ENCODE measurements at places on chromosomes 1 and 21.

- no peak for DNase-seq
Observed at GRCh38 chr1:99674115-99675064, 28.5 kb downstream of the PALMD start.

GRCh38 chr1:22763487-22764200, 53.0 kb downstream of the EPHB2 start:
- DNase-seq = no peak

- DNase-seq = no peak
Observed at GRCh38 chr1:205495237-205495823, 9.1 kb upstream of the CDK18 start.

DNA sequence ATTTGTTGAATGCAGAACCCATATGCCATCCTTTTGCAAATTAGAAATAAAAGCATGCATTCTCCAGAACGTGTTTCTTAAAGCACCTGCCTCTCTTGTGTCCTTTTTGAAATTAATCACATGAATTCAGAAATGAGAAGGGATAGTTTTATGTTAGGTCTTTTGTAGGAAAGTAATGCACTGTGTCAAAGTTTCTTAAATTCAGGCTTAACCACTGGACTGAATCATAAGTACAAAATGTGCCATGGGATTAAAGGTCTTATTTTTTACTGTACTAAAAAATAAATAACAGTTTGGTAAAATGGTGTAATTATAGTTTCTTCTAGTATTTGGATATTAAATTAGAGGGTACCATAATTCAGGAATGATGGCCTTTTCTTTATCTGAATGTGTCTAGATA, 290.1 kb upstream of the USP25 start:
- no peak for DNase-seq

- no peak for DNase-seq
Observed at GRCh38 chr1:214384373-214385079, 103.6 kb downstream of the SMYD2 start.

GRCh38 chr1:40407453-40407852, 33.9 kb downstream of the SMAP2 start:
- DNase-seq = no peak

- no peak for DNase-seq
Observed at GRCh38 chr1:41917835-41918449, 780 bp downstream of the HIVEP3 start.

DNA sequence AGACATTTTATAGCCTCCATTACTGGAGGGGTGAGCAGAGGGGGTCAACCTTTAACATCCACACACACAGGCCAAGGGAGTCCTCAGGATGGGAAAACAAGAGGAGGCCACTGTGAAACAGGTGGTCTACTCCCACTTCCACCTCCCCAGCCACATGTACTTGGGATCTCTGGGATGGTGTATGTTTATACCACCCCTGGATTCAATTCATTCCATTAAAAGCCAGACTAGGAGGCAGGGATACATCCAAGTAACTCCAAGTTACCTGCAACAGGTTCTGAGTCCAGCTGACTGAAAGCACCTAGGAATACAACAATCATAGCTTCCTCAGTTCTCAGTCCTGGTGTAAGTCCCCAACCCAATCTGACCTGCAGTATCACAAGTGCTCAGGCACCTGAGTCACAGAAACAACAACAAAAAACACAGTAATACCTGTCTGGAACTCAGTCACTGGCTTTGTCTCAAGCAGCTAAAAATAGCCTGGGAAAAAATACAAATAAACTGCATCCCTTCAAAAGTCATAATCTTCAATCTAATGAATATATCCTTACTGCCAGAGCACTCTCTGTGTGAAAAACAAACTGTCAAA, 9.8 kb downstream of the ERI3 start:
- DNase-seq = no peak

DNA sequence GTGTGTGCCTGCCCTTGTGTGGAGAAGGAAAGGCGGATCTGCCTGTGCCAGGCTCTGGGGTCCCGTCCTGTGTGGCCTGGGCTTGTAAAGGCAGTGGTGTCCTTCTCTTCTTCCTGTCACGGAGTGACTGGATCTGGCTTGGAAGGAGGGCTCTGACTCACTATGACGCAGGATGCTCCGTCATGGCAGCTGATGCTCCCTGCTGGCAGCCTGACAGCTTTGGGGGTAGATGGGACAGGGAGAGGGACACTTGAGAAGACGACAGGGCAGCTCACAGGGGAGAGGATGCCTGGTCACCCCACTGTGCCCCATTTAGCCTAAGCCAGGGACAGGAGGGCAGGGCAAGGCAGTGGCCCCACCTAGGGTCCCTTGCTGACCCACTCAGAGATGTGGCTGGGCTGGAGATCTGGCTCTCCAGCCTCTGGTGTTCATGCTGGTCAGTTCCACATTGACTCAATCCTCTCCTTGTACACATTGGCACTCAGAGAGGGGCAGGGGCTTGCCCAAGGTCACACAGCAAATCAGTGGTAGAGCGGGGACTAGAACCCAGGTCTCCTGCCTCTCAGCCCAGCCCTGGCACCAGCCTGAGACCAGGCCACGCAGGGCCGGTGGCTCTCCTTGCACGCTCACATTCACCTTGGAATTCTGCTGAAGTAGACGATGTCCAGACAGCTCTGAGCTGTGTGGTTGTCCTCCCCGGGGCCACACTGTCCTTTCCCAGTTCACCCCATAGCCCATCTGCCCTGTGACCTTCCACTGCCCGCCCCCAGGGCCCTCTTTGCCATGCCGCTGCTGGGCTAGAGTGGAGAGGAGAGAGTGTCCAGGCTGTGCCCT, 2.8 kb upstream of the FAM131C start:
- no peak for DNase-seq

DNA sequence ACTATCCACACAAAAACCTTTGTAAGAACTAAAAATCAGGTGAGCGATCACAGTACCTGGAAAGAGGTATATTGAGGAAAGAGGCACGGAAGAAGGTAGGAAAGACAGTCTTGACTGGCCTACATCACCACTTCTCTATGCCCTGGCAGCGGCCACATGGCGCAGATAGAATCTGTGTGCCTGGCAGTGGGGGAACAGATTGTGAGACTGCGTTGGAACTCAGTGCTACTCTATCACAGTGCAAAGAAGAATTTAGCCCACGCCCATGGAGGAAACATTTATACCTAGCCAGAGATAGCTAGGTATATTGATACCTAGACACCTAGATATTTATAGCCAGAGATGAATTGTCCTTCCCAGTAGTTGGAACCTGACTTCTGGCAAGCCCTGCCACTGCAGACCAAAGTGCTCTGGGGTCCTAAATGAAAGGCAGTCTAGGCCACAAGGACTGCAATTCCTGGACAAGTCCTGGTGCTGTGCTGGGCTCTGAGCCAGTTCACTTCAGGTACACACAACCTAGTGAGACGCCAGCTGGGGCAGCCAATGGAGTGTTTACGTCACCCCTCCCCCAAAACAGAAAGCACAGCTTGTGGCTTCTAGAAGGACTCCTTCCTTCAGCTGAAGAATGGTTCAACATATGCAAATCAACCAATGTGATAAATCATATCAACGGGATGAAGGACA, 51.9 kb downstream of the DHX9 start:
- no peak for DNase-seq

DNA sequence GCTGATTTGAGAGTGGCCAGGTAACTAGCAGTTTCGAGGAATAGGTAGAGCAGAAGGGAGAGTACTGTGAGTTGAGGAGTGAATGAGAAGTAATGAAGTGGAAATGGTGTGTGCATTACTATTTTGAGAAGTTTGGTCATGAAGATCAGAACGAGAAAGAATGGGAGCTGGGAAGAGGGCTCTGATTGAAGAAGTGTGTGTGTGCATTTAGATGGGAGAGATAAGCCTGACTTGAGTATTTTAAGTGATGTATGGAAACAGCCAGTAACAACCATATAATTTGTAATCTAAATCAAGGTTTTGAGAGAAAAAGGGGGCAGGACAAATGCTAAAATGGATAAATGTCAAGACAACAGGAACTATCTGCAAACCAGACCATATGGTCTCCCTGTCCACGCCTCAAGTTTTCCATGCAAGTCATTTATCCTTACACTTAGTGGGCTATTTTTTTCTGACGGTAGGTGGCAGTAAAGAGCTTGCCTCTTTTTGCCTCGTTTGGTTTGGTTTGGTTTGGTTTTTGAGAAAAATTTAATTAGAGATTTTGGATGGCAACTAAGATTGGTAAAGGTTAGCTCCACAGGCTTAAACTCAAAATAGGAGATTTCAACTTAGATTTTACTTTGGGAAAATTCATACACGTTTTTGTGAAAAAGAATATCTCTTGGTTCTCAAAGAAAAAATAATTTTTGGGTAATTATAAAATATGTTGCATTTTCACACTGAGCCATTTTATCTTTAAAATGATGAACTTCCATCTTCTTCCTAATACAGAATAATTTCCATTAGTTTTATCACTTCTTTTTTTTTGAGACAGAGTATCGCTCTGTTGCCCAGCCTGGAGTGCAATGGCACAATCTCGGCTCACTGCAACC, 9.5 kb upstream of the B3GALNT2 start:
- DNase-seq = no peak

DNA sequence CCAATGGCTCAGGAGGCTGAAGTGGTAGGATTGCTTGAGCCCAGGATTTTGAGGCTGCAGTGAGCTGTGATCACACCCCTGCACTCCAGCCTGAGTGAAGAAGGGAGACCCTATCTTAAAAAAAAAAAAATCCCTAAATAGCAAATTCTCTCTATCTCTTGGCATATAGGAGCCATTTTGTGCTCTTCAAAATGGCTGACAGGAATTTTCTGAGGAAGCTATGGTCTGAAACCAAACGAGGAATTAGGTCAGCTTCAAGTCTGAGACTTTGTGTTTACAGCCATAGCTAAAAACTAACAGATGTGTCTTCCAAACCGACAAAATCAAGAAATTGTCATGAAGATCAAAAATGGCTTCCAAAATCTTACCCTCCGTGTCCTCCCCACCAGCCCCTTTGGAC, 10.6 kb downstream of the CD247 start:
- no peak for DNase-seq

GRCh38 chr1:34781844-34782391, 904 bp downstream of the GJB3 start:
- DNase-seq = no peak

- DNase-seq = no peak
Observed at GRCh38 chr1:56466538-56466937, 112.8 kb downstream of the PLPP3 start.

GRCh38 chr1:170872663-170873062, 62.7 kb upstream of the MROH9 start:
- no peak for DNase-seq

GRCh38 chr21:45938811-45939520, 42.6 kb upstream of the COL6A1 start:
- DNase-seq = no peak

DNA sequence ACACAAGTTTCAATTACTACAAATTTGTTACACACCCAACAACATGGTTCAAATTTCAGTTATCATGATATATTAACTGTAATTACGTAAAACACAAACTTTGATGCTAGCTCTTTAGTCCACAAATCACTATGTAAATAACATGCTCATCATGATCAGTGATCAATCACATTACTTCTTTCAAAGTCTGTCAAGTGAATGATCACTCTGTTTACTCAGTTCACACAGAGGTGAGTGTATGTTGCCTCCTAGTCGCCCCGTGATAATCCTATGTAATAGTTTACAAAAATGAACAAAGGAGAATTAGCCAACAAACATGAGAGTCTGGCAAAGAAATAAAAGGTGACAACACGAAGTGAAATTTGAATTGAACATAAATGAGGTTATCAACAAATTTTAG, 14.3 kb downstream of the EDEM3 start:
- DNase-seq = no peak

GRCh38 chr1:209627732-209628196, 24.5 kb downstream of the LAMB3 start:
- peak; percentile 71 for DNase-seq

DNA sequence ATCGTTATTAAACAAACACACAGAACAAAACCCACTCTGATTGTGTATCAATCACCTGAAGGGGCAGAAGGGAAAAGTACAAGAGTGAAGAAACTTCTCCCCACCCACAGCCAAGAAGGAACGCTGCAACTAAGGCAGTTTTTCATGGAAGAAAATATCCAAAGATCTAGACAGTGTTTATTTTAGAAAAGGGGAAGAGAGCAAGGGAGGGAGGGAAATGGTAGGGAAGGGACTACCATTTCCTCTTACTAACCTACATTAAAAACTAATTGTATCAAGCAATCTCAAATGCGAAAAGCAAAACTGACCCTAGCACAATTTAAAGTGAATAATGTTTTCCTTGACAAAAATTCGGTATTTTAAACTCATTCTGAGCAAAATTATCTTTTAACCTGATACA, 3.5 kb downstream of the NRIP1 start:
- no peak for DNase-seq

DNA sequence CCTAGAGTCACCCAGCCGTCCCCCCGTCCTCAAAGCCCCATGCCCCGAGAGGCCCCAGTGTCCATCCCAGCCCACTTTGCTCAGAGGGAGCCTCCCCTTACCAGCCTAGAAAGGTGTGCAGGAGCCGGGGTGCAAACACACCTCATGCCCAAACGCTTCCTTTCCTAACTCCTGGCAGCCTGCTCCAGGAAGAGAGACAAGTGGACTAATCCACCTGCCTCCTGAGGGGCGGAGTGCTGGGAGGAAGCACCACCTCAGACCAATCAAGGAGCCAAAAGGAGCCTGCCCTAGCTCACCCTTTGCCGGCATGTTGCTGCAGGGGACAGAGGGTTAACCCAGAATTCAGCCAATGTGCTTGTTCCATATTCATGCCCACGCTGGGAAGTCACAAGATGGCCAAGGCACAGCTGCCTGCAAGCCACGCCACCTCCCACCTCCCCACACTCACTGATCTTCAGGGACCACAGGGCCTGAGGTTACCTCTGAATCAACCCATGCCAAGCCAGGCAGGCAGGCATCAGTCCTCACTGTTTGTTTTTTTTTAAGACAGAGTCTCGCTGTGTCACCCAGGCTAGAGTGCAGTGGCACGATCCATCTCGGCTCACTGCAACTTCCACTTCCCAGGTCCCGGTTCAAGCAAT, 27.8 kb downstream of the PLEKHA6 start:
- no peak for DNase-seq

GRCh38 chr1:116740746-116741145, 13.5 kb upstream of the CD2 start:
- no peak for DNase-seq

- no peak for DNase-seq
Observed at GRCh38 chr1:156106624-156107488, 7.7 kb upstream of the LMNA start.

GRCh38 chr1:150273311-150273710, 721 bp downstream of the C1orf54 start:
- DNase-seq = no peak

DNA sequence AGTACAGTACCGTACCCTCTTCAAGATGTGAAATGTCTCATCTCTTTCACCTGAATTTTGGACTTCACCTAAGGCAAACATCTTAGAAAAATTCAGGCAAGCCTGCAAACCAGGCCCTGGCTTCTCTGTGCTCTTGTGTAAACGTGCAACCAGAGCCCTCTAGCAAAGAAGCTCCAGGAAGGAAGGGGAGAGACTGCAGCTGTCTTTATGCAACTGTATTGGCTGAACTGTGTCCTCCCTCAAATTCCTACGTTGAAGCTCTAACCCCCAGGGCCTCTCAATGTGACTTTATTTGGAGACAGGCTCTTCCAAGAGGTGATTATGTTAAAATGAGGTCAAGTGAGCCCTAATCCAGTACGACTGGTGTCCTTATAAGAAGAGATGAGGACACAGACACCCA, 60.3 kb downstream of the SLC45A1 start:
- DNase-seq = no peak

- DNase-seq = no peak
Observed at GRCh38 chr1:89643577-89643976, 10.7 kb downstream of the LRRC8C start.
